Left ventricle myocardium inferior (tissue), 1 donor: ENCODE measurements at places on chromosomes 13 and 19.
A peak's percentile ranks its signal among the peaks of the same experiment; 100 is the strongest.

GRCh38 chr19:17725422-17726078, 6.3 kb downstream of the MAP1S start:
- H3K4me3 ChIP-seq, result no peak overlapping the region
- peaks cover 31% of the 10 kb centered on the region for H3K4me1 ChIP-seq
- no peak for DNase-seq
- H3K27ac ChIP-seq, result no peak overlapping the region
- H3K27me3 ChIP-seq, result no peaks in the 10 kb centered on the region

- no peak overlapping the region for H3K27ac ChIP-seq
- no peaks in the 10 kb centered on the region for H3K36me3 ChIP-seq
- H3K4me3 ChIP-seq, result no peak overlapping the region
- H3K4me1 ChIP-seq, result no peaks in the 10 kb centered on the region
- H3K27me3 ChIP-seq, result peaks cover 50% of the 10 kb centered on the region
- DNase-seq, result no peak
Measured at GRCh38 chr19:28990522-28990921, 222.4 kb downstream of the UQCRFS1 start.

GRCh38 chr19:35272122-35272719, 3.5 kb downstream of the USF2 start:
- H3K4me3 ChIP-seq, result no peak overlapping the region
- H3K36me3 ChIP-seq, result peaks cover 58% of the 10 kb centered on the region
- DNase-seq, result no peak
- H3K27me3 ChIP-seq, result no peaks in the 10 kb centered on the region

GRCh38 chr13:67829641-67830040, 599.5 kb upstream of the PCDH9 start:
- H3K27me3 ChIP-seq, result no peaks in the 10 kb centered on the region
- no peak overlapping the region for H3K4me3 ChIP-seq
- H3K27ac ChIP-seq, result no peak overlapping the region
- no peaks in the 10 kb centered on the region for H3K4me1 ChIP-seq
- H3K36me3 ChIP-seq, result no peaks in the 10 kb centered on the region

DNA sequence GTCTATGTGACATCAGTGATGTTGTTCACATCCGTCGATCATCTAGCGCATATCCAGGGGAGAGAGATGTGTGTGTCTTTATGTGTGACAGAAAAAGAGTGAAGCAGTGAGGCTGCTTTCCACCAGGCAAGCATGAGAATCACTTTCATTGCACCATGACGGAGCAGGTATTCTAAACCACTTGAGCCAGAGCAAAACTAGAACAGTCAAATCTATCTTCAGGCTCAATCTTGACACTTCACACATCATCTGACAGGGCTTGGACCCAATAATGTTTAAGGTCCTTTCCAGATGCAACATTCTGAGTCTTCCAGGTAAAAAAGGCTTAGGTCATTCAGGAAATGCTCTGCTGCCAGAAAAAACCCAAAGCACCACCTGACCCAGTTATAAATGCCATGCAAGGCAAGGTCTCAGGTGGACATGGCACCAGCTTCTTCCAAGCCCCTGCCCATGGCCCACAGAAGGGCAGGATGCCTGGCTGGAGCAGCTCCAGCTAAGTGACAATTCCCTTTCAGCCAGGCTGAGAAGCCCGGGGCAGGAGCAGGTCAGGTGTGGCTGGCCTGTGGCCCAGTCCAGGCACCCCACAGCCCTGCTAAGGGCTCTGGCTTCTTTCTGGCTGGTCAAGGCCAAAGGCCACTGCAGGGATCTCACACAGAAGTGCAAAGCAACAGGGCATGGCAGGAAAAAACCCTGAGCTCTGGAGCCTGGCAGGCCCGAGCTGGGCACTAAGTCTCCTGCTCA, 5.0 kb downstream of the ELAVL1 start:
- H3K27me3 ChIP-seq, result no peaks in the 10 kb centered on the region
- H3K36me3 ChIP-seq, result no peaks in the 10 kb centered on the region
- DNase-seq, result no peak
- H3K4me1 ChIP-seq, result peaks cover 86% of the 10 kb centered on the region
- peak overlapping the region; percentile 93 for H3K27ac ChIP-seq

GRCh38 chr19:48491793-48492123, 19.9 kb downstream of the LMTK3 start:
- no peak overlapping the region for H3K27ac ChIP-seq
- H3K4me3 ChIP-seq, result peak overlapping the region; percentile 23
- peaks cover 6% of the 10 kb centered on the region for H3K27me3 ChIP-seq
- H3K4me1 ChIP-seq, result peaks cover 39% of the 10 kb centered on the region

DNA sequence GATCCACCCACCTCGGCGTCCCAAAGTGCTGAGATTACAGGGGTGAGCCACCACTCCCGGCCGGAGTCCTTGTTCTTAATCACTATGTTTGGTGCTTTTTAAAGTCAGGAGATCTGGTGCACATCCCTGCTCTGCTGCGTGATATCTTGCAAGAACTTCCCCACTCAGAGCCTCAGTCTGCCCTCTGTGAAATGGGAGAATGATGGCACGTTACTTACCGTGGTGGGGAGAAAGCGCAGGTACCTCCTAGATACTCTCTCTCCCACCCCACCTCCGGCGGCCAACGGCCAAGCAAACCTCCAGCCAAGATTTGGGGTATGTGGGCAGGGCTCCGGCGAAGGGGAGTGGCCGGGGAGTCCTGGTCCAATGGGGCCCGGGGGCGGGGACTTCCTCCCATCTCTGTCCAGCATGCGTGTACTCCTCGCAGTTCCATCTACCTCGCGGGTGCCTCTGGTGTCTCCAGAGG, at the start of gene RYR1:
Gene RYR1, plus strand, starts transcription at position 424 of the 466 bp plus-strand sequence. CDS start 139 bp downstream, outside the sequence.
- H3K4me3 ChIP-seq, result peak within 1 kb of the TSS; percentile 36
- peaks cover 68% of the 10 kb centered on the region for H3K27me3 ChIP-seq
- no peak within 1 kb of the TSS for H3K27ac ChIP-seq

- no peak overlapping the region for H3K4me3 ChIP-seq
- H3K4me1 ChIP-seq, result no peaks in the 10 kb centered on the region
- DNase-seq, result no peak
- no peak overlapping the region for H3K27ac ChIP-seq
- no peaks in the 10 kb centered on the region for H3K36me3 ChIP-seq
Measured at GRCh38 chr13:58048670-58049069, 417.1 kb downstream of the PCDH17 start.

GRCh38 chr19:49231804-49232203, 74.2 kb downstream of the TRPM4 start:
- H3K4me1 ChIP-seq, result no peaks in the 10 kb centered on the region
- no peaks in the 10 kb centered on the region for H3K27me3 ChIP-seq
- DNase-seq, result no peak
- no peak overlapping the region for H3K27ac ChIP-seq
- H3K36me3 ChIP-seq, result peaks cover 4% of the 10 kb centered on the region
- H3K4me3 ChIP-seq, result no peak overlapping the region

- no peak overlapping the region for H3K27ac ChIP-seq
- DNase-seq, result peak; percentile 18
- peaks cover 88% of the 10 kb centered on the region for H3K27me3 ChIP-seq
- no peaks in the 10 kb centered on the region for H3K36me3 ChIP-seq
- no peak overlapping the region for H3K4me3 ChIP-seq
Measured at GRCh38 chr19:41705393-41706174, 2.8 kb upstream of the CEACAM5 start.

DNA sequence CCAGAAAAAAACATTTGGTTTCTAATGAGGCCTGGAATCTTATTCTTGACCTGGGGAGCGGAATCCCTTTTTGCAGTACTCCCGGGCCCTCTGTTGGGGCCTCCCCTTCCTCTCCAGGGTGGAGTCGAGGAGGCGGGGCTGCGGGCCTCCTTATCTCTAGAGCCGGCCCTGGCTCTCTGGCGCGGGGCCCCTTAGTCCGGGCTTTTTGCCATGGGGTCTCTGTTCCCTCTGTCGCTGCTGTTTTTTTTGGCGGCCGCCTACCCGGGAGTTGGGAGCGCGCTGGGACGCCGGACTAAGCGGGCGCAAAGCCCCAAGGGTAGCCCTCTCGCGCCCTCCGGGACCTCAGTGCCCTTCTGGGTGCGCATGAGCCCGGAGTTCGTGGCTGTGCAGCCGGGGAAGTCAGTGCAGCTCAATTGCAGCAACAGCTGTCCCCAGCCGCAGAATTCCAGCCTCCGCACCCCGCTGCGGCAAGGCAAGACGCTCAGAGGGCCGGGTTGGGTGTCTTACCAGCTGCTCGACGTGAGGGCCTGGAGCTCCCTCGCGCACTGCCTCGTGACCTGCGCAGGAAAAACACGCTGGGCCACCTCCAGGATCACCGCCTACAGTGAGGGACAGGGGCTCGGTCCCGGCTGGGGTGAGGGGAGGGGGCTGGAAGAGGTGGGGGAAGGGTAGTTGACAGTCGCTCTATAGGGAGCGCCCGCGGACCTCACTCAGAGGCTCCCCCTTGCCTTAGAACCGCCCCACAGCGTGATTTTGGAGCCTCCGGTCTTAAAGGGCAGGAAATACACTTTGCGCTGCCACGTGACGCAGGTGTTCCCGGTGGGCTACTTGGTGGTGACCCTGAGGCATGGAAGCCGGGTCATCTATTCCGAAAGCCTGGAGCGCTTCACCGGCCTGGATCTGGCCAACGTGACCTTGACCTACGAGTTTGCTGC, at the start of gene ICAM4:
Gene ICAM4, plus strand, starts transcription at position 153 of the 935 bp plus-strand sequence. Its CDS starts 58 bp downstream, at position 211.
- H3K4me3 ChIP-seq, result peak within 1 kb of the TSS; percentile 61
- H3K27me3 ChIP-seq, result peaks cover 54% of the 10 kb centered on the region
